ENCODE measurements at places on chromosomes 6 and 20.

DNA sequence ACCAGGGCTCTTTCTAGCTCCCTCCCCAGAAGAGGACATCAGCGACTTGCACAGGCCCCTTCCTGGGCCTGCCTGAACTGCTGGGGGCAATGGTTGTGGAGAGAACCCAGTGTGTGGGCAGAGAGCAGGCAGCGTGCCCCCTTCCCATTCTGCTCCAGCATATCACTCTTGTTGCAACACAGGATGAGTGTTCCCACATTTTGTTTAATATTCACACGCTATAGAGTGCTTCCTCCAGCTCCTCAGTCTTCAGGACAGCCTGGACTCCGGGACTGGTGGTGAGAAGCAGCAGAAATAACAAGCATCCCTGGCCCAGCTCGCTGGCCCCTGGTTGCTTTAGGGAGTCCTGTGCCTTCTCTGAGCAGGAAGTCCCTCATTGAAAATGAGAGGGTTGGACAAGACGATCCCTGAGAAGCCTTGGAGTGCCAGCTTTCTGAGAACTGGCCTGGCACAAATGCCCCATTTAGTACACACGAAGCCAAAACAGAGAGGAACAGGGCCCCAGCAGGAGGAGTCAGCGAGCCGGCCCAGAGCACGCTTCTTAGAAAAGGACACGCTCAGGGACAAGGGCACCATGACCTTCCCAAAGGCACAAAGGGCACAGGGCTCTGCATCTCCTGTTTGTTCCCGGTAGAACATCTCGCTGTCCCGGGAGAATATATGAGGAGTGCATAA is 84.2 kb upstream of the FOXC1 start:
- DNase-seq = no peak

GRCh38 chr6:148332088-148332487 is 10.6 kb upstream of the SASH1 start:
- DNase-seq = no peak

DNA sequence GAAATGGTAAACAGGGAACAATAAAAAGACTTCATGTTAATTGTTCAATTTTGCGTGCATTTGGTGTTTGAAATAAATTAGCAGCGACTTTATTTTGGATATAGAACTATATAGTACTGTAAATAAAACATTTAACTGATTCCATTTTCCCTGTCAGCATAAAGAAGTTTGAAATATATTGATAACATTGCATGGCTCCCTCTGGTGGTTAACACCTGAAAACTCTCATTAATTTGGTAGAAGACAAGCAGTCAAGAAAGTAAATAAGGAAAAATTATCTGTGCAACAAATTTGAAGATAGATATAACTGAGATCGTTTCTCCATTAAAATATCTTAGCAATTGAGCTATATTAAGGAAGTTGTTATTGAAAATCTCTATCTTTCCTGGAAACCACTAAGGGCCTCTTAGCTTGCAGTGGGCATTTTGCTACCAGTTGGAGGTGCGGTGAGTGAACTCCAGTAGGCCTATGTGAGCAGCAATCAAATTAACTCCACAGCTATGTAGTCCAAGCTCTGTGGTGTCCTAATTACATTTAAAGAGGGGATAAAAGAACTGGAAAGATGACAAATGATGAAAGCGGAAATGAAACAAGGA is 435.7 kb upstream of the FKBP1C start:
- no peak for DNase-seq

GRCh38 chr6:104843229-104843628 is 16.5 kb downstream of the HACE1 start:
- no peak for DNase-seq

GRCh38 chr20:10842116-10842515 is 168.3 kb upstream of the JAG1 start:
- no peak for DNase-seq

DNA sequence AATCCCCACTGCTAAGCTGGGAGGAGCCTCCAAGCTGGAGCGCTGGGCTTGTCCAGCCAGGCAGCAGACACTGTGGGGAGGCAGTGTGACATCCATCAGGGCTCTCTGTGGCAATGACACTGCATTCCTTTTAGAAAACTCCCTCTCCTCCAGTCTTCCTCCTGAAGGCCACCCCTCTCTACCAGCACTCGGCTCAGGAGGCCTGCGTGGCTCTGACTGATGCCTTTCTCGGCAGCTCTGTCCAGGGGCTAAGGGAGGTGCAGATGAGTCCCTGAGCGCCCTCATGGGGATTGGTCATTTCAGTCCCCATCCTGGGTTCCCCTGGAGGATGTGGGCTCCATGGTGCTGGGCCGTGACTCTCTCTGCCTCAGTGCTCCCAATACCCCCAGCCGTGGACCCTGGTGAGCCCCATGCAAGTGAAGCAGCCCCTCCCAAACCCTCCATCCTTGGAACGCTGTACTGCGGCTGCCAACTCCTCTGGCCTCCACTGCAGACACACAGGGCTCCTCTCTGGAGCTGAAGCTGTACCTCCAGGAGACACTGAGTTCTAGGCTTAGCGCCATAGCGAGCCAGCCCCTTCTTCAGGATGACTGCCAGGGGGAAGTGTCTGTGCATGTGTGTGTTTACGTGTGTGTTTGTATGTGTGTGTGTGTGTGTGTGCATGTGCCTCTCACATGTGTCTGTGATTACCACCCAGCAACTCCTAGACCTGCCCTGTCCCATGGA is 209.6 kb downstream of the ERMARD start:
- no peak for DNase-seq

GRCh38 chr20:53706466-53707370 is 113.1 kb upstream of the ZNF217 start:
- DNase-seq = no peak

DNA sequence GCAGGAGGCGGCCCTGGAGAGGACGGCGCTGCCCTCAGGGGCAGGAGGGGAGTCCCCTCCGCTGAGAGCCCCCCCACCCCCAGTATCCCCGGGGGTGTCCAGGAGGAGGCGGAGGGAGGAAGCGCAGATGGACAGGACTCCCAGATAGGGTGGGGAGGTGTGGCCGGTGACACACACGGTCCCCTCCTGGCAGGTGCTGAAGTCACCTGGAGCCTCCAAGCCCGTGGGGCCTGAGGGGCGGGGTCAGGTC is 1.4 kb downstream of the STMN3 start:
- no peak for DNase-seq

DNA sequence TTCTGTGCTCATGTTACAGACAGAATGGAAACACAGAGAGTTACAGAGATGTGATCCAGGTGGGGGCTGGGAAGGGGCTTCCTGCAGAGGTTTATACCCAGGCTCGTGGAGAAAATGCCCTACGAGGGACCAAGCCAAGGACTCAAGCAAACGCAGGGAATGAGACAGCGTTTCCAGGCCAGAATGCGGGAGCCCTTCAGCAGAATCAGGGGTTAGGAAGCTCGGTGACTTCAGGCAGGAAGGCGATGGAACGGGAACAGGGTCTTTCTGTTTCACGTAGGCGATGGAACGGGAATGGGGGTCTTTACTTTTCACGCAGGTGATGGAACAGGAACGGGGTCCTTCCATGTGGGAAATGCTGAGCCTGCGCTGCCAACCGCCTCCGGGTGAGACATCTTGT is 82.6 kb downstream of the THBS2 start:
- no peak for DNase-seq

DNA sequence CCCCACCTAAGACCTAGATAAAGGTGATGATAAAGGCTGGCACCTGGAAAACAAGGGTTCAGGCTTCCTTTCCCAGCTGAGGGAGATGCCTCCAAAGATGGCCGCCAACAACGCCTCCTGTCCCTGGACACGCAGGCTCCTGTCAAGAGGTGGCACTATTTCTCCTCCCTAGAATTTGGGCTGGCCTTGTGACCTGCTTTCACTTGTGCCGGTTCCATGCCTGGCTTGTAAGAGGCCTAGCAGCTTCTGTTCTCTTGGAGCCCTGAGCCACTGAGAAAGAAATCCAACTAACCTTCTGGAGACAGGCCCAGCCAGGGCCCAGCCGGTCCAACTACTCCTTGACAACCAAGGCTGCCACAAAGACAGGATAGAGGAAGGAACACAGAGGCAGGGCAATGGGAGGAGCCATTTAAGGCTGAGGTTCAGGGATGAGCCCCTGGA is 60.2 kb upstream of the RALY start:
- DNase-seq = peak; percentile 47

DNA sequence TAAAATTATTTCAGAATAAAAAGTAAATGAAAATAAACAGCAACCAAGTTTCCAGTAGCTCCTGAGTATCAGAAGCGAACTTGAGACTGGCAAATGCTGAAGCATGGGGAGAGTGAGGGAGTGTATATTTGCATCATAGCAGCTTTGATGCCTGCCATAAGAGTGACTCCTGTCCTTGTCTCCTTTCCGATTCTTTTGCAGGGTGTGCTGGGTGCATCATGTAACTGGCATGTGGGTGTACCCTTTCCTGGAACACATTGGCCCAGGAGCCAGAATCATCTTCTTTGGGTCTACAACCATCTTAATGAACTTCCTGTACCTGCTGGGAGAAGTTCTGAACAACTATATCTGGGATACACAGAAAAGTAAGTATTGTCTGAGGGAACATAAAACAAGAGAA is 117.4 kb downstream of the ADAT2 start:
- DNase-seq = no peak

DNA sequence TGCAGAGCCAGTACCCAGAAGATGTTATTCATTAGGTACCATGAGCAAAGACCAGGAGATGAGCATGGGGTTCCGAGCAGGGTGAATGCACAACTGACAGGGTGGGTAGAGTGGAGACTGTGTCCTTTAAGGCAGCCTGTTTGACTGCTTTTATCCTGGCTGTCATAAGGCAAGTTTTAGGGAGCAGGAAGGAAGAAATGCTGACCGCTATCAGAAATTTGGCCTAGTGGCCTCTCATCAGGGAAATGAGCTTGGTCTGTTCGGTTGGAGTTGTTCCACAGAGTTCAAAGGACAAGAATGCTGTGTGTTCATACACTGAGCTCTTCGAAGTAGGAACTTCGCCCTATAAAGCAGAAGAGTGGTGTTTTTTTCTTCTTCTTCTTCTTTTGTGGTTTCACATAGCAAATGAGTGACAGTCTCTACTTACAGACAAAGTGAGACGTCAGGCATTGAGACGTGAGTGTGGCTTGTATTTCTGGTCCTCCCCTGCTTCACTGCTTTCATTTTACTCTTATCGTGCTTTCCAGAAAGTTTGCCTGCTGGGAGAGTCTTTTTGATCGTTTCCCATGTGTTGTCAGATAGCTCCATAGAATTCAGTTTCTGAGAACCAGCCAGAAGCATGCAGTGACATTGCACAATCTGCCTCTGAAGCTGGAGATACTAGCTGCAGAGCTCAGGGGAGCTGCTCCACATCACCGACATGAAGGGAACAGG is at the start of gene CASS4:
Gene CASS4, plus strand, starts transcription at position 502 of the 714 bp plus-strand sequence. Its CDS starts 199 bp downstream, at position 701.
- DNase-seq = no peak

DNA sequence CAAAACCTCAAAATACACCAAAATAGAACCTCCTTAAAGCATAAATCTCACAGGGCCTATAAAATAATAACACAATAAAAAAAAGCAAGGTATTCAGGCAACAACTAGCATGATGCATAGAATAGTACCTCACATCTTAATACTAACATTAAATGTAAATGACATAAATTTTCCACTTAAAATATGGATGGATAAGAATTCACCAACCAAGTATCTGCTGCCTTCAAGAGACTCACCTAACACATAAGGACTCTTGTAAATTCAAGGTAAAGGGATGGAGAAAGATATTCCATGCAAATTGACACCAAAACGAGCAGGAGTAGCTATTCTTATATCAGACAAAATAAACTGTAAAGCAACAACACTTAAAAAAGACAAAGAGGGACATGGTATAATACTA is 52.2 kb downstream of the PERP start:
- DNase-seq = no peak

DNA sequence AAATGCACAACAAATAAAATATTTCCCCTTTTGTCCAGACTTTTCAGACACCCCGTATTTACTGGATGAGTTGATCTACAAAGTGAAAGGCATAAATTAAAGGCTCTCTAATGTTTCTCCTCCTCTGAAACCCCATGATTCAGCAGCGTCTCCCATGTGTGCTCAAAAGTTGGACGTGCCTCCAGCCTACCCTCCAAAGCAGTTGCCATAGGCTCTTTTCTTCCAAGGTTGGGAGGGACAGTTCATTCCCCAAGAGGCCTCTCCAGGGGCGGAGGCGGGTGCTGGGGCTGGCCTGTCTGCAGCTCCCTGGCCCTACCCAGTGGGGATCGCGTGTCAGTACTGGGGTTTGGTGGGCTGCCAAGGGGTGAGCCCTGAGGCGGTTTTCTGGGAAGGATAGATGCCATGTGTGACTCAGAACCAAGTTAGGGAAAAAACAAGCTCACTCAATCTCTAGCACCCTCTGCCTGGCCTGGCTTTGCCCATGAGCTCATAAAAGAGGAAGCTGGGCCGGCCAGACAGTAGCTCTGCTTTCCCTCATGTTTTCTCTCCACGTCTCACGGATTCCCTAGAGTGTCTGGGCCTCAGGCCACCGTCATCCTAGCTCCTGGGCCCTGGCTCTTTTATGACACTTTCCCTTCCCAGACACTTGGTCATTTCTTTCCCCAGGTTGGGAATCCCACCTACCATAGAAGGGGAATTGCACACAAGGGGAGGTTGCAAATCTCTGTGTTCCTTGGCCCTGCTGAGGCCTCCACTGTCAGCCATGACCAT is 8.0 kb upstream of the IER3 start:
- DNase-seq = no peak

GRCh38 chr20:3461911-3462677 is 8.7 kb upstream of the ATRN start:
- no peak for DNase-seq

DNA sequence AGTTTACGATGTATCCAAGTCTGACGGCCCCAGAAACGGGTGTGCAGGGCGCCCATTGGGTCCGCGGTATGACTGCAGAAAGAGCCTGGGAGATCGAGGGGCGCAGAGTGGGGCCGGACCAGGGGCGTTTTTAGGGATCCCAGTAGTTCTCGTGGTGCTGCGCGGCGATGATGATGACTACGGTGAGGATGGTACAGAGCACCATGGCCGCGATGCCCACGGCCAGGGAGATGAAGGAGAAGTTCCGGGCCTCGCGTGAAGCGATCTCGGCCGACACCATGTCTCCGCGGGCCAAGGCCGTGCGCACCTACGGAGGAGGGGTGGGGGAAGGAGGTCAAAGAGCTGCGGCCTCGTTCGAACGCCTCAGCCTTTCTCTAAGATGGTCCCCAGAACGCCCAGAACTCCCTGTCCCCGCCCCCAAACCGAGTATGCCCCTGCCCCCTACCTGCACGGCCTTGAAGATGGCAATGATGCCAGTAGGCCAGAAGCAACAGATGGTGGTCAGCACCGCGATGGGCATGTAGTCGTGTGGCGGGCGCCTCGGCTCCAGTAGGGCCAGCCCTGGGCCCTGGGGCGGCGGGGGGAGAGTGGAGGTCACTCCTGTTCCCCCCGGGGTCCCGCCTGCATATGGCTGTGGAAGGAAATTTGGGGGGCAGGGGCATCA is 2.5 kb downstream of the PRRT1 start:
- DNase-seq = no peak

DNA sequence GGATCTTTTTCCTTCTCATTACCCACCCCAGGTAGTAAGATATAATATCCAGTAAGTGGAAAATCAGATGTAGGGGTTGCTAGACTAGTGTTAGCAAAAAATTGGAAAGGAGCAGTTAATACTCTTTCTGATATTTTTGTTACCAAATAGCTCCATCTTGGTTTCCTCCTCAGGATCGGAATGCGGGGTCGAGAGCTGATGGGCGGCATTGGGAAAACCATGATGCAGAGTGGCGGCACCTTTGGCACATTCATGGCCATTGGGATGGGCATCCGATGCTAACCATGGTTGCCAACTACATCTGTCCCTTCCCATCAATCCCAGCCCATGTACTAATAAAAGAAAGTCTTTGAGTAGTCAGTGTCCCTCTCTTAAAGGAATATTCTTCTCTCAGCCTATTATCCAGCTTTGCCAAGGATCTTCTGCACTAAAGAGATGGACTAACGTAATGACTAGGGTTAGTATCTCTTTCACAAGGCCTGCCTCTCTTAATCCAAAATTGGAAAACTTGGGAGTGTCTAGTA is 1.5 kb downstream of the ROMO1 start:
- no peak for DNase-seq

- no peak for DNase-seq
These were observed 338.2 kb upstream of the PRDM1 start for GRCh38 chr6:105747823-105748405.

All from activated CD4-positive, alpha-beta T cell treated with anti-CD3 and anti-CD28 coated beads, Interleukin-2, amount 50 U/mL, for 24 hours (primary cell).